ENCODE measurements at places on chromosomes 1 and 21. TPM values are rescaled to one million over a fixed set of nuclear protein-coding genes. Genes with fewer than 3 reads are reported as not detected.

TNFRSF25 gene
- 2.5 TPM for total RNA-seq

FNDC10 gene
- total RNA-seq = 0.46 TPM

TRIM17 gene
- not detected for total RNA-seq

PLPPR4 gene
- not detected for total RNA-seq

CENPL gene
- total RNA-seq = 14.0 TPM

PLA2G2A gene
- total RNA-seq = not detected

- no peak overlapping the region for H3K4me3 ChIP-seq
- peaks cover 6% of the 10 kb centered on the region for H3K4me1 ChIP-seq
Measured at GRCh38 chr1:51442616-51443015, 76.5 kb downstream of the EPS15 start.

DNA sequence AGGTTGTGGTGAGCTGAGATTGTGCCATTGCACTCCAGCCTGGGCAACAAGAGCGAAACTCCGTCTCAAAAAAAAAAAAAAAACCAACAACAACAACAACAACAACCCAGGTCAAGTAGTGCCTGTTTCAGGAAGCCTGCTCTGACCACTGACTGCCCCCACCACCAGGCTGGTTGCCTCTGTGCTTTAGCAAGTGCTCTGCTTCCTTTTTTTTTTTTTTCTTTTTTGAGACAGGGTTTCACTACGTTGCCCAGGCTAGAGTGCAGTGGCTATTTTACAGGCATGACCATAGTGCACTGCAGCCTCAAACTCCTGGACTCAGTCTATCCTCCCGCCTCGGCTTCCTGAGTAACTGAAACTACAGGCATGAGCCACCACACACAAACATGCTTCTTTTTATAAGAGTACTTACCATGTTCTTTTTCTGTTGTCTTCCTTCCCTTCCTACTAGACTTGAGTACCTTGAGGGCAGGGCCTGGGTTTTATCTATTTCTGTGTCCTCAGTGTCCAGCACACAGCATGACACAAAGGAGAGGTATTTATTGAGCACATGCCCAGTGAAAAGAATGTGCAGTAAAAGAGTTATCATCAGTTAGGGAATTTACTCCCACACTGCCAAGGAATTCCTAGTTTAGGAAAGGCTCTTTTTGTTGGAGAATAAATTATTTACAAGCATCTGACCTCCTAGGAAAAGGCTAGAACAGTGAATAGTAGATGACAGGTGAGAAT is 9.9 kb upstream of the COA7 start:
- H3K36me3 ChIP-seq = peaks cover 2% of the 10 kb centered on the region
- no peak overlapping the region for H3K4me3 ChIP-seq
- H3K4me1 ChIP-seq = peaks cover 9% of the 10 kb centered on the region
- DNase-seq = no peak

GRCh38 chr1:97903626-97904025 is 17.2 kb downstream of the DPYD start:
- H3K36me3 ChIP-seq = peaks cover 2% of the 10 kb centered on the region
- peaks cover 4% of the 10 kb centered on the region for H3K4me1 ChIP-seq
- no peak overlapping the region for H3K4me3 ChIP-seq
- H3K27me3 ChIP-seq = no peaks in the 10 kb centered on the region
- no peak overlapping the region for H3K27ac ChIP-seq
